IPS DF 19.7 (cell line): ENCODE measurements at places on chromosomes 16 and 17.

GRCh38 chr17:48647103-48647962 is 21.2 kb upstream of the HOXB9 start:
- no peak for DNase-seq

- DNase-seq = no peak
Observed at GRCh38 chr17:43468691-43469139, 15.1 kb upstream of the DHX8 start.

- DNase-seq = no peak
Observed at GRCh38 chr16:89973654-89974335, 25.2 kb downstream of the DEF8 start.

DNA sequence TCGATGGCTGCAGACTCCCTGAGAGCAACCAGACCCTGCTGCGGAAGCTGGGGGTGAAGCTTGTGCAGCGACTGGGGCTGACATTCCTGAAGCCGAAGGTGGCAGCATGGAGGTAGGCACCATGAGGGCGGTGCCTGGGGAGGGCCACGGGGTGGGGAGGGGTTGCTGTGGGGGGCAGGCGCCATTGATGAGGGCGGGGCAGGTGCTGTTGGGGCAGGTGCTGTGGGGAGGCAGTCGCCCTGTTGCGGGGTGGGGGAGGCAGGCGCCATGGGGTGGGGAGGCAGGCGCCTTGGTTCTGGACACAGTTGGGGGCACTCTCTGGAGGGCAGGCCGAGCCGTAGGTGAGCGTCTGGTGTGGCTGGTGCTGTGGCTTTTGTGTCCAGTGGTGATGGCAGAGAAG is 38.9 kb downstream of the ZNF750 start:
- no peak for DNase-seq

GRCh38 chr17:68511254-68511670 is 968 bp upstream of the PRKAR1A start:
- DNase-seq = no peak

GRCh38 chr17:2218426-2218825 is 85.2 kb downstream of the SMG6 start:
- no peak for DNase-seq

GRCh38 chr17:27458524-27458908 is 2.3 kb downstream of the KSR1 start:
- DNase-seq = peak; percentile 79

DNA sequence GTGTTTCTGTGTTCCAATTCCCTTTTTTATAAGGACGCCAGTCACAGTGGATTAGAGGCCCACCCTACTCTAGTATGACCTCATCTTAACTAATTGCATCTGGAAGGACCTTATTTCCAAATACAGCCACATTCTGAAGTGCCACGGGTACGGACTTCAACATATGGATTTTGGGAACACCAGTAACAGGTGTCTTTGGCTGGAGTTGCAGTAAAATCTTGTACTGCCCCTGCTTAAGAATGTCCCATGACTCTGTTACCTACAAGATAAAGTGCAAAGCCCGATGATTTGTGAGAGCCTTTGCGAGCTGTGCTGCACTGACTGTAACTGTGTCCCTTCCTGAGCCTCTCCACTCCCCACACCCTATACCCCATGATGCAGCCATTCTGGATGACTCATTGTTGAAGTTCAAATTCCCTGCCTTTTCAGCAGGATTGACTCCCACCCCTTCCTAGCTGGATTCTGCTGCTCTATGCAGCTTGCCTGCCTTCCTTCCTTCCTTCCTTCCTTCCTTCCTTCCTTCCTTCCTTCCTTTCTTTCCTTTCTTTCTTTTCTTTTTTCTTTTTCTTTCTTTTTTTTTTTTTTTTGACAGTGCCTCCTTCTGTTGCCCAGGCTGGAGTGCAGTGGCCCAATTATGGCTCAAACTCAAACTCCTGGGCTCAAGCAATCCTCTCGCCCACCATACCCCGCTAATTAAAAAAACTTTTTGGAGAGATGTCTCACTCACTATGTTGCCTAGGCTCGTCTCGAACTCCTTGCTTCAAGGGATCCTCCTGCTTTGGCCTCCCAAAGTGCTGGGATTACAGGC is 2.1 kb downstream of the HCRT start:
- DNase-seq = no peak

DNA sequence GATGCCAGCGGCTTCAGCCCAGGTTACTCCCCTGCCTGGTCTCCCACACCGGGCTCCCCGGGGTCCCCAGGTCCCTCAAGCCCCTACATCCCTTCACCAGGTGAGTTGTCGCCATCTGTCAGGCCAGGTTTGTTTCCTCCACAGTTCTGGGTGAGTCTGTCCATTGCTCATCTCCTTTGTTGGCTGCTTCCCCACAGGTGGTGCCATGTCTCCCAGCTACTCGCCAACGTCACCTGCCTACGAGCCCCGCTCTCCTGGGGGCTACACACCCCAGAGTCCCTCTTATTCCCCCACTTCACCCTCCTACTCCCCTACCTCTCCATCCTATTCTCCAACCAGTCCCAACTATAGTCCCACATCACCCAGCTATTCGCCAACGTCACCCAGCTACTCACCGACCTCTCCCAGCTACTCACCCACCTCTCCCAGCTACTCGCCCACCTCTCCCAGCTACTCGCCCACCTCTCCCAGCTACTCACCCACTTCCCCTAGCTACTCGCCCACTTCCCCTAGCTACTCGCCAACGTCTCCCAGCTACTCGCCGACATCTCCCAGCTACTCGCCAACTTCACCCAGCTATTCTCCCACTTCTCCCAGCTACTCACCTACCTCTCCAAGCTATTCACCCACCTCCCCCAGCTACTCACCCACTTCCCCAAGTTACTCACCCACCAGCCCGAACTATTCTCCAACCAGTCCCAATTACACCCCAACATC is 28.8 kb downstream of the POLR2A start:
- no peak for DNase-seq

- DNase-seq = no peak
Observed at GRCh38 chr17:65196617-65197016, 59.4 kb downstream of the RGS9 start.

DNA sequence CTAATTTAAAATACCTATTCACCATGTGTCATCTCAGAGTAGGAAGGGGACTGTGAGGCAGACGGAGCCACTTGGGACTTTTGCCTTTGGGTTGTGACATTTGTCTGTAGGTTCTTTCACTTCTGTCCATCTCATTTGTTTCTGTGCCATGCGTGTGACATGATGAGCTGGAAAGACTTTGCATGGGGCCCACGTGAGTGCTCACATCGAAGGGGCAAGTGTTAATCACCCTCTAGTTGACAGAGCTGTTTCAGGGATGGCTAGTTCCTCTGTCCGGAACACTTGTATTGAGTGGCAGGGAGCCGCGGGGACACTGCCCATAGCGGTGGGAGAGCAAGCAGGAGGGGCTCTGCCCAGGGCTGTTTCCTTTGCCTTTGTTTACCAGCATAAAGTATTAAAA is 112.0 kb downstream of the RPTOR start:
- DNase-seq = no peak

DNA sequence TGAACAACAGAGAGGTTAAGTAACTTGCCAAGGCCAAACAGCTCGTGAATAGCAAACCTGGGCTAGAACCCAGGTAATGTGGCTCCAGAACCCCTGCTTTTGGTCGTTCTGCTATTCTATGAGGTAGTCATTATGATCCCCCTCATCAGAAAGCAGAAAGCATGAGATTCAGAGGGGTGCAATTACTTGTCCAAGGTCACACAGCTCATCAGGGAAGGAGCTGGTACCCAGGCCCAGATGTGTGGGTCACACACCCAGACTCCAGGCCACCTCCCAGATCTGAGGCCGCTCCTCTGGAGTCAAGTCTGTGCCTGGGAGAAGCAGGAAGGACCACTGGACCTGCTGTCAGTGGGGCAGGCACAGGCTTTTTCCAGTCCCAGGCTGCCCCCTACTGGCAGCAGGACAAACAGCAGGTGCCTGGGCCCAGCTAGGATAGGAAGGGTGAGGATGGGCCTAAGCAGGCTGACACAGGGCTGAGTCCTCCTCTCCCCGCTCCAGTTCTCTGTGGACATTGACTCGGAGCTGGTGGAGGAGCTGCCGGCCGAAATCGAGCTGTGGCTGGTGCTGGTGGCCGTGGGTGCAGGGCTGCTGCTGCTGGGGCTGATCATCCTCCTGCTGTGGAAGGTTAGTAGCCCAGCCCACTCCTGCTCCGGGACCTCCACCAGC is 7.8 kb upstream of the PDK2 start:
- DNase-seq = peak; percentile 47

GRCh38 chr17:4187076-4187475 is 44.1 kb downstream of the CYB5D2 start:
- DNase-seq = peak; percentile 50

GRCh38 chr17:62689441-62690167 is 62.1 kb downstream of the MRC2 start:
- DNase-seq = no peak

GRCh38 chr17:75110234-75110937 is 617 bp downstream of the ARMC7 start:
- DNase-seq = no peak

DNA sequence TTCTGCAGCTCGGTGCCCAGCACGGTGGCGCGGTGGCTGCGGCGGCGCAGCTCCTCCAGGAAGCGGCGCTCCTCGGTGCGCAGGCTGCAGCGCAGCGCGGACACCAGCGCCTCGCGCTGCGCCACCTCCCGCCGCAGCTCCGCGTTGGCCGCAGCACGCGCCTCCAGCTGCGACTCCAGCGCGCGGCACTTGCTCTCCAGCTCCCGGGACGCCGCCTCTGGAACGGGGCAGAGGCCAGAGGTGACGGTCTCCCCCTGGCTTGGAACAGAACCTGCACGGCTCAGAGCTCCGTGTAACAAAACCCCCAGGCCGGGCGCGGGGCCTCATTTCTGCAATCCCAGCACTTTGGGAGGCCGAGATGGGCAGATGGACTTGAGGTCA is 13.2 kb upstream of the CLUH start:
- DNase-seq = no peak

- DNase-seq = no peak
Observed at GRCh38 chr17:50917418-50917743, 51.2 kb upstream of the TOB1 start.

- DNase-seq = no peak
Observed at GRCh38 chr17:43212641-43213490, 1.2 kb downstream of the TMEM106A start.

DNA sequence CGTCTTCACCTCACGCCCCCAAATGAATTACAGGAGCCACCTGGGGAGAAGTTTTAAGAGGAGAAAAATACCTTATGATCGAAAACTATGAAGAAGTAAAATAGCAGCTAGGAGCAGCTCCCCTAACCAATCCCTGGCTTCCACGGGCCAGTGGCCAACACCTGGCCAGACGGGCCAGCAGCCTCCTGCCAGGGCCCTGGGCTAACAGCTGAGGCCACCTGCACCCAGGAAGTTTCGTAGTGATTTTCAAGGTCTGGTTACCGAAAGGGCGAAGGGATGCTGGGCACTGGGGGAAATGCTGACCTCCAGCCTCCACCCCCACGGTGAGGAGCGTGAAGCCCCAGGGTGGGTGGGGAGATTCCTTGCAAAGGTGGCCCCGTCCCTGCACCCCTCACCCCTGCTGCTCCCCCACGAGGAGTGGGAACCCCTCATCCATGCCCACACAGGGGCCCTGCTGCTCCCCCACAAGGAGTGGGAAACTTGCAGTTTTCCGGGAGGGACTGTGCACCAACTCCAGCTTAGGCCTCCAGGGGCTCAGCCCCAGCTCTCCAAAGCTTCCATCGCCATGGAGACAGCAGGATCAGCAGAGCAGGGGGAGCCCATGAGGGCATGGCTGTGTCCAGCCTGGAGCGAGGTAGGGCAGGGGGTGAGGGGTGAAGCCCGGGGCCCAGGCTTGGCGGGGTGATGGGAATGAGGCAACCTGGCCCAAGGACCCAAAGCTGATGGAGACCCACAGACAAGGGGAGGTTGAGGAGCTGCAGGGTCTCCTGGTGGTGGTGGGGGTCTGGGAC is 31.9 kb upstream of the ACSF3 start:
- DNase-seq = no peak

DNA sequence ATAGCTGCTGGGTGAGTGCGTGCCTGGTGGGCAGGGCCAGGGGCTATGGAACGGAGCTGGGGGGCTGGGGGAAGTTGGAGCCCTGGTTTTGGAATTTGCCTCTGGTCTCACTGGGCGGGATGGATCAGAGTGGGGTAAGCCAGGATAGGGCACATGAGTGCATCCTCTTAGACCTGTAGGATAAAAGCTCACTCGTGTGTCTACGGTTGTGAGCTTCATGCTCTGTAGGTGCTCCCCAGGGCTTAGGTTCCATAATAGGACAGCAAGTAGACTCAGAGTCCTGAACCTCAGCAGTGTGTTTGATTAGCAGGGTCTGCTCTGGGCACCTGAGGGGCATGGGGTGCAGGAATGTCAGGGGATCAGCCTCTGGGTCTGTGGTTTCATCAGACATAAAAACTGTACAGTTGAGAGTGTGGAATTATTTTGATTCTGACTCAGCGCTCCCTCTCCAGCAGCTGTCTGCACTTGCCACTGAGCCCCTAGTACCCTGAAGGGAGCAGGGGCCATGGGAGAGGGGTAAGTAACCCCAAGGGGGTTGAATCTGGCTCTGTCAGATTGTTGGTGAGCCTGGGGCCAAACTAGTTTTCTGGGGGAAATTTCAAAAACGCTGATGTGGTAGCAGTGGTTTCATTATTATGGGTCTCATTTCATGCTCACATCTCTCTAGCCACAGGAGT is 84.2 kb upstream of the LGALS9 start:
- DNase-seq = no peak

- no peak for DNase-seq
Observed at GRCh38 chr16:85303354-85303883, 191.1 kb upstream of the CIBAR2 start.

DNA sequence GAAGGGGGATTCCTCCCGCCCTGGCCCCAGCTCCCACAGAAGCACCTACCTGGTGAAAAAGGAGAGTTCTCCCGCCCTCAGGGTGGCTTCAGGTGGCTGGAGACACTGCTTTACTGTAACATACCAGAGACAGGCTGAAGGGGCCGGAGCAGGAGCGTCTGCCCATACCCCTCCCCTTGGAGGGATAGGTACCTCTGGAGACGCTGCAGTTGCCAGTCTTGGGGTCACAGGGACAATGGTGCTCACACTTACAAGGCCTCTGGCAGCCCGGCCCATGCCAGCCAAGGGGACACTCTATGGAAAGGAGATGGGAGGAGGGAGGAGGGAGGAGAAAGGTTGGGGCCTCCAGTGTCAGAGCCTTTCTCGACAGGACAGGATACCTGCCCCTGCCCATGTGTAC is 6.6 kb downstream of the NAGPA start:
- no peak for DNase-seq

GRCh38 chr17:2095536-2095910 is 40.6 kb downstream of the HIC1 start:
- no peak for DNase-seq

DNA sequence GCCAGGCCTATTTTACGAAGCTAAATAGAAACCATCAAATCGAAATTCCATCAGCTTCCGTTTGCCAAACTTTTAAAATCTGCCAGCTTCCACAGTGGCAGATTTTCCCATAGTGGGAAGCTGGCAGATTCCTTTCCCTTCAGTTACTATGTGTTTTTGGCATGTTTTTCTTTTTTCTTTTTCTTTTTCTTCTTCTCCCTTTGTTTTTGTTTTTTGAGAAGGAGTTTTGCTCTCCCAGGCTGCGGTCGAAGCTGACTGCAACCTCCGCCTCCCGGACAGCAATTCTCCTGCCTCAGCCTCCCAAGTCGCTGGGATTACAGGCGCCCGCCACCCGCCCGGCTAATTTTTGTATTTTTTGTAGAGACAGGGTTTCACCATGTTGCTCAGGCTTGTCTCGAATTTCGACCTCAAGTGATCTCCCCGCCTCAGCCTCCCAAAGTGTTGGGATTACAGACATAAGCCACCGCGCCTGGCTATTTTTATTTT is 684 bp upstream of the CWC25 start:
- no peak for DNase-seq

- no peak for DNase-seq
Observed at GRCh38 chr17:66126231-66126630, 65.7 kb downstream of the CEP112 start.
